ENCODE measurements at places on chromosomes 5 and 9.

- DNase-seq: no peak
Observed at GRCh38 chr5:68215898-68216244, 315 bp downstream of the PIK3R1 start.

GRCh38 chr9:98323051-98323830 is 67.8 kb upstream of the TBC1D2 start:
- no peak for DNase-seq

- no peak for DNase-seq
Observed at GRCh38 chr5:73921741-73922140, 295.7 kb downstream of the ARHGEF28 start.

GRCh38 chr9:135226369-135227050 is 139.0 kb downstream of the OLFM1 start:
- no peak for DNase-seq

- no peak for DNase-seq
Observed at GRCh38 chr9:133423216-133423615, 1.0 kb downstream of the ADAMTS13 start.

DNA sequence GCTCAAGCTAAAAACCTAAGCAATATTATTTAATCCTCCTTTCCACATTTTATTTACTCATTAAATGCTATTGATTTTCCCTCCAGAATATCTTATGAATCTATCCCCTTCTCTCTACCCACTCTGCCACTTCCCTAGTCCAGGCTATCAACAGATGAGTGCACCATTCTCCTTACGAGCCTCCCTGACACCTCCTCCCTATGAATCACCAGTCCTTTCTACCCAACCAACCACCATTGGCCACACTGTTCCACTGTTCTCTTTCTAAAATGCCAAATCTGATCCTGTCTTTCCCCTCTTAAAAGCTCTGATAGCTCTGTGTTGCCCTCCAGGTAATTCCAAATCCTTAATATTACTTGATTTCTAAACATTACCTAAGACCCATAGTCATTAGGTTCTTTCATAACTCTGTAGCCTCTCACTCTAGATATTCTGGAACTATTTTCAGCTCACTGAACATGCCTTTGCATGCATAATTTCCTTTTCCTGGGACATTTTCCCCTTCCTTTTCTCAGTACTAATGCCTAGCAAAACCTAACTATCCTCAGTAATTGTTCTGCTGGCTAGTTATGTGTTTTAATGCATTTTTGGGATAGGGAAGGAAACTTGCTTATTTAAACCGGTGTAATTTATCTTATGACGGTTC is 126.3 kb downstream of the UNC13B start:
- peak; percentile 19 for DNase-seq

GRCh38 chr9:98442114-98442513 is 186.7 kb upstream of the TBC1D2 start:
- no peak for DNase-seq

DNA sequence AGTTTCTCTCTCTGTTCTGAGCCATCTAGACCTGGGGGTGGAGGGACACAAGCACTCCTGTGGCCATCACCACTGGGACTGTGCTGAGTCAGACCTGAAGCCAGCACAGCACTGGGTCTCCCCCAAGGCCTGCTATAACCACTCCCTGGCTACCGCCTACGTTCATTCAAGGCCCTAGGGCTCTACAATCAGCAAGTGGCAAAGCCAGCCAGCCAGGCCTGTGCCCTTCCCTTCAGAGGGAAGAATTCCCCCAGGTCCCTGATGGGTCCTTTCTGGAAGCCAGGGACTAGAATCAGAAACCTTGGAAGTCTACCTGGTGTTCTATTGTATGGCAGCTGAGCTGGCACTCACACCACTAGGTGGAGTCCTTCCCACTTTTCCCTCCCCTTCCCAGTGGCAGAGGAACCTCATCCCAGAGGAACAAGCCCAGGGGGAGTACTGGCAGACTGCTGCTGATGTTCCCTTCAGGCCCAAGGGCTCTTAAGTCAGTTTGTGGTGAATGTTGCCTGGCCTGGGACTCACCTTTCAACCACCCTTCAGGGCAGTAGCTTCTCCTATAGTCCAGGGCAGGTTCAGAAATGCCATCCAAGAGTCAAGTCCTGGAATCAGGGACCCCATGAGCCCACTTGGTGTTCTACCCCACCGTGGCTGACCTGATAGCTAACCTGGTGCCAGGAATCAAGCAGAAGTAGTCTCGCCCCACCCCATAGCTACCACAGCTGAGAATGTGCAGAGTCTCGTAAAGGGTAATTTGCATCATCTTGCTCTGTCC is 20.0 kb downstream of the JMY start:
- DNase-seq: peak; percentile 16

GRCh38 chr5:59506285-59506877 is 387.1 kb downstream of the PDE4D start:
- DNase-seq: no peak

- no peak for DNase-seq
Observed at GRCh38 chr9:98745470-98745869, 36.7 kb upstream of the GABBR2 start.
